ENCODE measurements at places on chromosomes 4 and X.

GRCh38 chrX:22396408-22396807, 123.7 kb downstream of the CBLL2 start:
- no peak overlapping the region for H3K27ac ChIP-seq
- no peaks in the 10 kb centered on the region for H3K4me1 ChIP-seq

GRCh38 chr4:88137112-88137511, 21.3 kb downstream of the ABCG2 start:
- H3K36me3 ChIP-seq: no peaks in the 10 kb centered on the region
- no peak for DNase-seq
- no peak overlapping the region for H3K27ac ChIP-seq
- H3K4me1 ChIP-seq: no peaks in the 10 kb centered on the region
- H3K27me3 ChIP-seq: peaks cover 7% of the 10 kb centered on the region

DNA sequence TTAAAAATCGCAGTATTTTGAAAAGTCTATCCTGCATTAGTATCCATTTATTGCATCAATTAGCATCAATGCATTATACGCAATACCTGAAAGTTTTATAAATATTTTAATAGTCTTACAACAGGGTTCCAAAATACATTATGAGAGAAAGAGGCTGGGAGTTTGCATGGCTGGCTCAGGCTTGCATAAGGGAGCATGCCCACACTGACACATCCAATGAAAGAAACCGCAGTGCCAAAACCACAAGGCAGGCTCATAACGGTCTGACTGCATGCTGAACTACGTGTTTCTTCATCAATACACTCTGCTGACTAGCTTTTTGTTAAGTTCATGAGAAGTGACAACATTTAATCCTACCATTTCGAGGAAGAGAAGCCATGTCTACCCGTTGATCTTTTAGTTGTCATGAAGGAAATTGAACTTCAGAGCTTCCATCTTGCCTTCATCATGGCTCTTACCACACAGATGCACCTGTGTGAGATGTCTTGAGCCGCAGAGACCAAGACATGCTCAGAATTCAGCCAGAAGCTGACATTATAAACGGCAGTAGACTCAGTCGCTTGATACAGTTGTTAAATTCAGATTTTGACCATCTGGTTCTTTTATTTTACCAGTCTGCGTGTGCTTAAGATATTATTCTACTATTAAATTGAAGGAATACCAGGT, 168.8 kb upstream of the FRG1 start:
- no peaks in the 10 kb centered on the region for H3K4me1 ChIP-seq
- no peaks in the 10 kb centered on the region for H3K36me3 ChIP-seq
- H3K27me3 ChIP-seq: no peaks in the 10 kb centered on the region
- H3K4me3 ChIP-seq: no peak overlapping the region

DNA sequence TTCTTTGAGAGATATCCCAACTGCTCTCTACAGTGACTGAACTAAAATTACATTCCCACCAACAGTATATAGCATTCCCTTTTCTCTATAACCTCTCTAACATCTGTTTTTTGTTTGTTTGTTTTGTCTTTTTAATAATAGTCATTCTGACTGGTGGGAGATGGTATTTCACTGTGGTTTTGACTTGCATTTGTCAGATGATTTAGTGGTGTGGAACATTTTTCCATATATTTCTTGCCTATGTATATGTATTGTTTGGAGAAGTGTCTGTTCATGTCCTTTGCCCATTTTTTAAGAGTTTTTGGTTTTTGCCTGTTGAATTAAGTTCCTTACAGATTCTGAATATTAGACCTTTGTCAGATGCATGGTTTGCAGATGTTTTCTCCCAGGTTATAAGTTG, 9.0 kb downstream of the USO1 start:
- no peaks in the 10 kb centered on the region for H3K36me3 ChIP-seq
- no peak for DNase-seq
- no peaks in the 10 kb centered on the region for H3K4me1 ChIP-seq
- H3K27ac ChIP-seq: no peak overlapping the region
- no peak overlapping the region for H3K4me3 ChIP-seq
- H3K27me3 ChIP-seq: no peaks in the 10 kb centered on the region
